Activated CD8-positive, alpha-beta memory T cell treated with anti-CD3 and anti-CD28 coated beads for 1 hour (primary cell): ENCODE measurements at places on chromosomes 7 and 10.

DNA sequence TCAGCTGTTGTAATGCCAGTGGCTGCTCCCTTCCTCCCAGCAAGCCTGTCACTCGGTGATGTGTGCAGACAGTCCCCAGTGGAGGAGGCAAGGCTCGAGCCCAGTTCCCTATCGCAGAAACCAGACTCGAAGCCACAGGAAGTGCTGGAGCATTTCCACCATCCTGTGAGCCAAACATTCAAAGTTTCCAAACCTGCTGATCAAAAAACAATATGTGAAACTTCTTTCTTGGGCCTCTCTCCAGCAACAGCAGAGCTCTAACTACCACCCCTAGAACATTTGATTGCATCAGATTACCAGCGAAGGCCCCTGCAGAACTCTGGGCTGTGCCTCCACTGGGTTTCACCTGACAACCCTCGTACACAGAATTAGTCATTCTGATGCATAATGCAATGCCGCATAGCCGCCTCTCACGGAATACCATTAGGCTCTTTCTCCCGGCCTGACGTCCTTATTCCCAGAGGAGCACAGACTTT is 94.0 kb downstream of the ELMO1 start:
- no peak for DNase-seq

DNA sequence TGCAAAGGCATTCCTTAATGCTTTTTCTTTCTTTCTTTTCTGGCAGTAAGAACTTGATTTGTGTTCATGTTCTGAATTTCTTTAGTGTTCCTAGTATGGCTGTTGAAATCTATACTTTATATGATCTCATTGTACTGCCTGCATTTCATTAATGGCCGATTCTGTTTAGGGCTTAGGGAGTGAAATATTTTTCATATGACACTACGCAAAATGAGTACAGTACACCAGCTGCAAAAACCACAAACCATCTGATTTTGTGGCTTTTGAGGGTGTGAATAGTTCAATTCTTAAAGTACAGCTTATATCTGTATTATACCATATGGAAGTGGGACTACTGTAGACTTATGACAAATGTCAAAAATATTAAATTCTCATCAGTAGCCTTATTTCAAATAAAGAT is 69.1 kb upstream of the FOXP2 start:
- no peak for DNase-seq

DNA sequence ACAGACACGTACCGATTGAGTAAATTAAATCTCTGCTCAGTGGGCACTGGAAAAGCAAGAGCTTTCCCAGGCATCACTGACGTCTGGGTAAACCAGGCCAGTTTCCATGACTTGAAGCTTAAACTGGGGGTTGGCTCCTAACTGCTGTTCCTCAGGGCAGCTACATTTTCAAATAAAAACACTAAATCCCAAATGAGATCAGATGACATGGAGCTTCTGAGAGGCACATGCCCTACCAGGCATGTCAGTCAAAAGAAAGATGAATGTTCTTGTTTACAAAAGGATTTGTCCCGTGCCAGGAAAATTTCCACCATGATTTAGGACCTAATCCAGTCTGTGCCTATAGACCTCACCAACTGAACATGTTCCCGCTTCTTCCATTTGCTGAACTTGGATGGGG is 220.2 kb downstream of the KCNMA1 start:
- no peak for DNase-seq

GRCh38 chr7:107592361-107593024 is 12.4 kb downstream of the BCAP29 start:
- no peak for DNase-seq

DNA sequence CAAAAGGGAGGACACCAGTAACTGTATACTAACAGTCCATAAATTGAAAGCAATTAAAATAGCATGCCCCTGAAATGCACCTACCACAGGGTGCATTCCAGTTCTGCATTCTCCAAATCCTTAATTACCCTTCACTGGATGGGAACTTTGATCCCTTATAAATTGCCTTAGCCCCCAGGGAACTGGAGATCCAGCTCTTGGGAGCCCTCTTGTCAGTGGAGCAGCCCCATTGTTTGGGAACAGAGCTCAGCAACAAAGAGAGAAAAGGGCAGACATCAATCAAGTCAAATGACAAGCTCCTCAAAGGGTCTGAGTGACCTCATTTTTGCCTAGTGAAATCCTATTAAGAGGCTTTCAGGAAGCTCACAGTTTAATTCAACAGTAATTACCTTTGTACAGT is 472.6 kb downstream of the XPNPEP1 start:
- no peak for DNase-seq

DNA sequence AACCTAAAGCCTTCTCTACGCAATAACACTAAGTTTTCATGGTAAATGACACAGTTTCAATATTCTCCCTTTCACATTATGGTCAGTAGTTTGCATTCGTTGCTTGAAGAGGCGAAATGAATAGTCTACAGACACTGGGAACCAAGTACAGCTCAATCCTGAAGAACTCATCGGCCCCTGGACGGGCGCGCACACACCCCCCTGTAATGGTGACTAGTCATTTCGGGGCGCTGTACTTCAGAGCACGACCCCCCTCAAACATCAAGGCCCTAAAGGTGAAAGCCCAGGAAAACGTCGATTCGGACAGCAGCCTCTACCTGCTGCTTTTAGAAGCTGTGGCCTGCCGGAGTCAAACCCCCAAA is 1.0 kb downstream of the NT5C2 start:
- no peak for DNase-seq

DNA sequence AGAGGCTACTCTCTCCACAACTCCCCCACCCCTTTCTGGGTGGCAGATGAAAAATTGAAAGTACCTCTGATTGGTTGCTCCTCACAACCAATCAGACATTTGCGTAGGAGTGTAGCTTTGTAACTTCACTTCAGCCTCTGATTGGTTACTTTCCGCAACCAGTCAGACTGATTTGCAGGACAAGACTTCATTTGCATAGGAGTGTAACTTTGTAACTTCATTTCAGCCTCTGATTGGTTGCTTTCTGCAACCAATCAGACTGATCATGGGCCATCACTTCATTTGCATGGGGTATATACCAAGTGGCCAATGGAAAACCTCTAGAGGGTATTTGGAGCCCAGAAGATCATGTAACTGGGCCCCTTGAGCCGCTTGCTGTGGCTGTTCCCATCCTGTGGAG is 25.6 kb downstream of the CDNF start:
- no peak for DNase-seq

GRCh38 chr10:86944031-86944419 is 13.4 kb downstream of the MMRN2 start:
- DNase-seq, result no peak

- DNase-seq, result no peak
These were observed 503.7 kb downstream of the TNS3 start for GRCh38 chr7:47078241-47078640.

DNA sequence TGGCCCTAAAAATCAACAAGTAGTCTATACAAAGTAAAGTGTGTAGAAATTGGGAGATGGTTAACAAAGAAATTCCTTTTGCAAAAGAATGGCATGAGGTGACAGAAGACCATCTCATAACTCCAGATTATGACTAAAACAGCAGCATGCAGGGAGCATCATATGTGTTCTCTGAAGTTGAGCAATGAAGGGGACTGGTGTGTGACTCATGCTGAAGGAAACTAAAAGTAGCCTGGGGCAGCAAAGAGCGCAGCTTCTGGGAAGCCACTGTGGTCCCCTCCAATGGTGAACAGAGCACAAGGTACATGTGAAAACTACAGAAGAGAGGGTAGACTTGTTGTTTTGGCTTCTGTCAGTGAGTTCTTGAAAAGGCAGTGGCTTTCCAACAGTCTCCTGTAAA is 133.4 kb downstream of the MACC1 start:
- no peak for DNase-seq

DNA sequence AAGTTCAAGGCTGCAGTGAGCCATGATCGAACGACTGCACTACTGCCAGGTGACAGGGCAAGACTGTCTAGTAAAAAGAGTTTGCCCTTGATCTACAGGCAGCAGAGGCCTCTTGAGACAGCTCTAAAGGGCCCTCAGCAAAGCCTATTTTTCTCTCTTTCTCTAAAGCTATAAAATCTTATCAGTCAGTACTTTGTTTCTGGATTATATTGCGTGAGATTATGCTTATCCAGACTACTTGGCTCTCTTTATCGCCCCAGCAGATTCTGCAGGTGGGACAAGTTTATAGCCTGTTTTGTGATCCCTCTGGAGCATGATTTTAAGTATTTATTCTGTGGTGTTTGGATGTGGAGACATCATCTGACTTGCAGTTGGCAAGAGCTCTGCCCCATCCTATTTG is 2.7 kb downstream of the RPP38 start:
- DNase-seq, result no peak

- DNase-seq, result no peak
These were observed 25.5 kb upstream of the KNDC1 start for GRCh38 chr10:133134411-133135115.

GRCh38 chr10:114626841-114627240 is 31.2 kb downstream of the ABLIM1 start:
- no peak for DNase-seq

- DNase-seq, result no peak
These were observed 15.6 kb upstream of the CRHR2 start for GRCh38 chr7:30697719-30698460.

GRCh38 chr10:34922138-34922537 is 107.0 kb upstream of the PARD3 start:
- no peak for DNase-seq

DNA sequence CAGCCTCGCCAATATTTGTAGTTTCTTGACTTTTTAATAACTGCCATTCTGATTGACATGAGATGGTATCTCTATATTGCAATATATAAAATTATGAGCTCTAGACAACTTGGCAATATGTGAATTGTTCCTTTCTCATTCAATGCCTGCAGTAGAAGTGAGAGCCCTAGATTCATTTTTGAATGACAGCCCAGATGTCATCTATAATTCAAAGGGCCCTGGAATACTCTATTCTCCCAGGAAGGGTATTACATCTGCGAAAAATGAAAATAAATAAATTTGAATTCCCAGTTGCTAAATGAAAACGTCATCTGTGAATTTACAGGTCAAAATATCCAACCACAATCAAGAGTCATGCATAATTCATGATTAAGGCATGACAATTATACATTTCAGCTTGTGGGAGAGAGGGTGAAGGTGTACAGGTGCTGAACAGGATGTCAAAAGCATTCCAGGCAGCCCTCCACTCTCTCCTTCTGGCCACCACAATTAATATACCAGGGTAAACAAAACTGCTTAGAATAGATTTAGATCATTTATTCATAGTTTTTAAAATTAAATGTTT is 1147.3 kb downstream of the XPNPEP1 start:
- no peak for DNase-seq

DNA sequence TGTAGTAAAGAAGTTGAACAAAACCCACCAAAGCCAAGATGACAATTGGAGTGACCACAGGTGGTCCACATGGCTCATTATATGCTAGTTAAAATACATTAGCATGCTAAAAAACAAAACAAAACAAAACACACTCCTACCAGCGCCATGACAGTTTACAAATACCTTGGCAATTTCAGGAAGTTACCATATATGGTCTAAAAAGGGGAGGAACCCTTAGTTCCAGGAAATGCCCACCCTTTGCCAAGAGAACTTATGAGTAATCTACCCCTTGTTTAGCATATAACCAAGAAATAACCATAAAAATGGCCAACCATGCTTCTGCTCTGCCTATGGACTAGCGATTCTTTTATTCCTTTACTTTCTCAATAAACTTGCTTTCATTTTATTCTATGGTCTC is 979.1 kb upstream of the POT1 start:
- no peak for DNase-seq

- no peak for DNase-seq
These were observed 22.5 kb downstream of the CUZD1 start for GRCh38 chr10:122822973-122823690.

DNA sequence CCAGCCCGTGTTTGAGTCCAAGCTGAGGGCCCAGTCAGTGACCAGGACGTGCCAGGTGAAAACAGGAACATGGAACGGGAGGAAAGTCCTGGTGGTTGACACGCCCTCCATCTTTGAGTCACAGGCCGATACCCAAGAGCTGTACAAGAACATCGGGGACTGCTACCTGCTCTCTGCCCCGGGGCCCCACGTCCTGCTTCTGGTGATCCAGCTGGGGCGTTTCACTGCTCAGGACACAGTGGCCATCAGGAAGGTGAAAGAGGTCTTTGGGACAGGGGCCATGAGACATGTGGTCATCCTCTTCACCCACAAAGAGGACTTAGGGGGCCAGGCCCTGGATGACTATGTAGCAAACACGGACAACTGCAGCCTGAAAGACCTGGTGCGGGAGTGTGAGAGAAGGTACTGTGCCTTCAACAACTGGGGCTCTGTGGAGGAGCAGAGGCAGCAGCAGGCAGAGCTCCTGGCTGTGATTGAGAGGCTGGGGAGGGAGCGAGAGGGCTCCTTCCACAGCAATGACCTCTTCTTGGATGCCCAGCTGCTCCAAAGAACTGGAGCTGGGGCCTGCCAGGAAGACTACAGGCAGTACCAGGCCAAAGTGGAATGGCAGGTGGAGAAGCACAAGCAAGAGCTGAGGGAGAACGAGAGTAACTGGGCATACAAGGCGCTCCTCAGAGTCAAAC is 5.2 kb downstream of the GIMAP5 start:
- no peak for DNase-seq

DNA sequence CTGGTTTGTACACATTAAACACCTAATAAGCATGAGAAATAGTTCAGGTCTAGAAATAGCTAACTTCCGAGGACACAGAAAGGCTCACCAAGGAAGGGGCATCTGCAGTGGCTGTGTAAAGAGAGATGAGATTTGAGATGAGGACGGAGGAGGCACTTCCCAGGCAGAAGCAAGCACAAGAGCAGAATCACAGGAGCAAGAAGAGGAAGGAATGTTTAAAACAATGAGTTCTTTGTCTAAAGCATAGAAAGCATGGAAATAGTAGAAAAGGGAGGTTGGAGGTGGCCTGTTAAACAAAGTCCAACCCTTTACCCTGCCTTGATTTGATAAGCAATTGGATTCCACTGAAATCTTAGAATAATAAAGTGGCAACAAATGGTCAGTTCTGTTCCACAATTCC is 11.6 kb upstream of the PON3 start:
- DNase-seq, result no peak

GRCh38 chr7:15648461-15648961 is 38.0 kb downstream of the MEOX2 start:
- DNase-seq, result no peak

GRCh38 chr10:132493756-132494290 is 43.8 kb upstream of the INPP5A start:
- no peak for DNase-seq

GRCh38 chr10:21497177-21497807 is 28.2 kb downstream of the SKIDA1 start:
- no peak for DNase-seq

- DNase-seq, result no peak
These were observed 622 bp upstream of the P4HA1 start for GRCh38 chr10:73097305-73097670.
